Activated CD4-positive, alpha-beta T cell treated with anti-CD3 and anti-CD28 coated beads for 4 hours (primary cell): ENCODE measurements at places on chromosomes 4 and X.
A peak's percentile ranks its signal among the peaks of the same experiment; 100 is the strongest.

GRCh38 chrX:152537373-152537772, 86.3 kb upstream of the GABRA3 start:
- no peak for DNase-seq

GRCh38 chrX:99383786-99384185, 1026.3 kb downstream of the PCDH19 start:
- DNase-seq, result no peak

- DNase-seq, result no peak
Observed at GRCh38 chr4:159169404-159170302, 66.8 kb downstream of the RAPGEF2 start.

GRCh38 chr4:140744421-140744820, 11.8 kb downstream of the TBC1D9 start:
- DNase-seq, result no peak

DNA sequence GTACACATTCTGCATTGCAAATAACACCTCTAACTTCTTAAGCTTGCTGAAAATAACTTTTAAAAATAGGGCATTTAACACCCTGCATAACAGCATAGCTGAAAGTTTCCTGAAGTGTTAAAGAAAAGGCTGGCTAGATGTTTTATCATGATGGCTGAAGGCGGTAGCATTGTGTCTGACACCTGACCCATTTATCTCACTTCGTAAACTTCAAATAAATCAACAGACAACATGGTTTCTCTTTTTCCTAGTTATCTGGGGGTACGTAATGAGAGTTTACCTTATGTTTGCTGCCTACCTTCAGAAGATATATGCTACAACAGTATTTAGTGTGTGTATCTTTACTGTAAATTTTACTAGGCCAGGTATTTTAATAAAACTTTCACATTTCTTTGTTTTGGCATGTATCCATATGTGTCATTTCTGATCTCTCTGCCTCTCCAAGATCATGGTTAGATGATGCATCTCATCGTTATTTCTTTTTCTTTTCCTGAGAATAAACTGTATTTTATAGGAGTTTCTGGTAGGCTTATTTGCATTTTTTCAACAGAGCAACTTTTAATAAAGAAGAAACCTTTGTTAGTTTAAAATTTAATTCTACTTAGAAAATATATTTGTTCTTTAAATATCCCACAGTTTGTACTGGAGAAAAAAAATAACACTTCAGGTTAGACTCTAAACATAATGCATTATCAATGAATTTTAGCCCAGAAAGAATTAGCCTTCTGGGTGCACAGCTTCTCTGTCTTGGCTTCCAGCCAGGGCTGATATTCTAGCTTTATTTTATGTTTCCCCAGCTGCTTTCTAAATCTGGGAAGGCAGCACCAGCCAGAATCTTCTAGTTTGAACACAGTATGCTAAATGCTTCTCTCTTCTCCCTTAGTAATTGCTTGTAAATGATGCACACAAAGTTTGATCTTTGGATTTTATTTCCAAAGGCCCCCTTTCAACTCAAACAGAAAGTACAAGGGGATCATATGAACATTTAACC, 2.9 kb downstream of the NDST4 start:
- no peak for DNase-seq

- DNase-seq, result peak; percentile 47
Observed at GRCh38 chrX:54495814-54496516, at the start of gene FGD1. TSS of gene FGD1 (minus strand) at chrX:54496234. CDS start at chrX:54495432, 802 bp downstream.

- DNase-seq, result peak; percentile 34
Observed at GRCh38 chrX:131827935-131828334, 195.2 kb upstream of the STK26 start.

- DNase-seq, result no peak
Observed at GRCh38 chr4:96630839-96631238, 790.9 kb downstream of the PDHA2 start.

DNA sequence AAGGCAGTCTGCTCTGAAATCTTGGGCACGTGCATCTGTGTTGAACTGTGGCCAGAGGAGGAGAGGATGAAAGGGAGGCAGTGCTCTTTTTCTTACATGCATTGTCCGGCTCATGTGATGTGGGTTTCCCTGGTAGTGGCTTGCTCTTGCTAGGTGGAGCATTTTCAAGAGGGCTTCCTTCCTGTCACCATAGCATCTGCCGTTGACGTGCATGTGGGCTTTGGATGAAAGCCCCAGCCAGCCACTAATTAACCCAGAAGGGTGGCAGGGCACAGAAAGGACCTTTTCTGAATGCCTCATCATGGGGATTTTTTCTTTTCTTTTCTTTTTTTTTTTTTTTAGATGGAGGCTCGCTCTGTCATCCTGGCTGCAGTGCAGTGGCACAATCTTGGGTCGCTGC, 121.3 kb downstream of the GPR143 start:
- DNase-seq, result no peak

DNA sequence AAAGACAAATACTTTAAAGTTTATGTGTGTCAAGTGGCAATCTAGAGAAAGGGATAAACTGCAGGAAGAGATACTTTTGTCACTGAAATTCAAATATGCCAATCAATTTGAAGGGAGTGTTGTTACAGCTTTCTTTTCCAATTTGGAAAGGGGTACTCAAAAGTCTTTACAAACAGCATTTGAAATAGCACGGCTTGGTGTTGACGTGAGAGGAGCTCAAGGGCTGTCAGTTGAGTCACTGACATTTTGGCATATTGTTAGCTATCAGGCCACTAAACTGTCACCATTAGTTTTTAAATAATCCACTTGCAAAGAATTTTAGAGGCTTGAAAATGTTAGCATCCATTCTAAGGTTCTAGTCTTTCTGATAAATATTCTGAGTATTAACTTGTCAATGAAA, 698.4 kb downstream of the IL1RAPL1 start:
- DNase-seq, result no peak

- no peak for DNase-seq
Observed at GRCh38 chr4:24672880-24673279, 88.5 kb upstream of the DHX15 start.

GRCh38 chr4:5165420-5166369, 114.4 kb downstream of the STK32B start:
- no peak for DNase-seq
